ENCODE measurements at places on chromosomes 13 and 19.

DNA sequence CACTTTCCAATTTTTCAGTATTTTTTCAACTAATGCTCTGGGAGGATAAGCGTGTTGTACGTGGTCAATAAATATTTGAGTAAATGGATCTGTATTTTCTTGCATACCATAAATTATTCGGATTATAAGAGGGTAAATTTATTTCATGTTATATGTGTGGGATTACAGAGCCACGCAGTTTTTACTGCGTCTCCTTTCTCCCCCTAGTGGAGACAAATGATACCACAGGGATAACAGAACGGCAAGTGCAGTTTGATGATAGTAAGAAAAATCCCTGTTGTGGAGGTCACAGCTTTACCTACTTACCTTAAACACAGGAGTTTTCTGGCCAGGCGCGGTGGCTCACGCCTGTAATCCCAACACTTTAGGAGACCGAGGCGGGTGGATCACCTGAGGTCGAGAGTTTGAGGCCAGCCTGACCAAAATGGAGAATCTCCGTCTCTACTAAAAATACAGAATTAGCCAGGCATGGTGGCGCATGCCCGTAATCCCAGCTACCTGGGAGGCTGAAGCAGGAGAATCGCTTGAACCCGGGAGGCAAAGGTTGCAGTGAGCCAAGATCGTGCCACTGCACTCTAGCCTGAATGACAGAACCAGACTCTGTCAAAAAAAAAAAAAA lies 16.8 kb downstream of the MBD3L2B start:
- DNase-seq, result peak; percentile 25

DNA sequence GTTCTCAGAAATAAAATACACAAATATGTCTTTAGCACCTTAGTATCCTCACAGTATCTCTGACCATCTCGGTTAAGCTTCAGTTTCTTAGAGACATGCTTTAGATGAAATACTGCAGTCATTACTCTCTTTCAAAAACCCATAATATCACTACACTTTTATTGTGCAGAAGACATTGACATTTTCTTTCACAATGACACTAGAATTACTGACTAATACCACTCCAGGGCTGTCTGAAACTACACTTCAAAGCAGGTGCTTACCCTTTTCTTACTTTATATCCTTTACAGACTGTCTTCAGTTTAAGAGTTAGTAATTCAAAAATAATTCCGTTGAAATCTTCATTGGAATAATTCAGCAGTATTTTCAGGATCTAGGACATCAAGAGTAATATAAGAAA lies 42.2 kb upstream of the SLITRK6 start:
- no peak for DNase-seq

- no peak for DNase-seq
Observed at GRCh38 chr13:106432636-106433035, 102.8 kb downstream of the EFNB2 start.

GRCh38 chr19:18264137-18264854 lies 10.0 kb downstream of the IQCN start:
- DNase-seq, result no peak

- peak; percentile 35 for DNase-seq
Observed at GRCh38 chr19:1521636-1522035, 2.2 kb upstream of the PLK5 start.

DNA sequence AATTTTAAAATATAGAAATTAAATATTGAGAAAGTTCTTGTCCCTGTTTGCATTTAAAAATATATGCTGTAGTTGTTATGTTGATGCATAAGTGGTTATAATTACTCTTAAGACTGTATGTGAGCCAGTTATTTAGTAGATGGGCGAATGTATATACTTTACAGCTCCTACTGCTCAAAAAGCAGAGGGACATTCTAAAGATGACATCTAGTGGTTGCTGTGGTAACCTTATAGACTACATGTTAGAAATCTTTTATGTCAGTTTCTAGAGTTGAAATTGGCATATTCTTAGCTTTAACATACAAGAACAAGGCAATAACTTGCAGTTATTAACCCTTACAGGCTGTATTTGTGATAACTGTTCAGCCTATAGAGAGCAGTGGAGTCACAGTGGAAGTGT lies 160.5 kb downstream of the OLFM4 start:
- no peak for DNase-seq

GRCh38 chr13:109516186-109516585 lies 270.2 kb downstream of the IRS2 start:
- no peak for DNase-seq

Measured in eye (tissue), 1 donor.